Ovary (tissue), 10 donors: ENCODE measurements at places on chromosomes 6 and 20. TPM values are rescaled to one million over a fixed set of nuclear protein-coding genes. Genes with fewer than 3 reads are reported as not detected.

GRCh38 chr20:23415959-23416583 lies 5.2 kb downstream of the NAPB start:
- DNase-seq, result no peak

- DNase-seq, result peak; percentile 92
Observed at GRCh38 chr6:30752157-30752927, 8.0 kb upstream of the IER3 start.

PCK1 gene
- 2.0 TPM for total RNA-seq

- DNase-seq, result no peak
Observed at GRCh38 chr6:167548451-167548850, 223.6 kb downstream of the TTLL2 start.

TTBK1 gene
- total RNA-seq, result not detected

DNA sequence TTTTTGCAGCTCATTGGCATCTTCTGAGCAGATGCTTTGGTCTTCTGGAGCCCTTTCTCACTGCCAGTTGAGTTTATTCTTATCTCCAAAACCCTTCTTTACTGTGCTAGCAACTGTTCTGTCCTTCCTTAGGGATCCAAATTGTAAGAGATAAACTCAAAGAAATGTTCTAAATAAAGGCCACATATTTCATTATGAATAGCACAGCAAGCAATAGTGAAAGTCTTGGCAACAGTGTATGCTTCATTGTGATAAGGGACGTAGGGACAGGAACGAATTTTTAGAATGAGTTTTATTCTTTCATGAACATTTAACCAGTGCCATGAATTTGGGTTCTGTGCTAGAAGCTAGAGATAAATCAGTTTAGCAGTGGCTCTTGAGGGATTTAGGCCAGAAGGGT lies 61.1 kb downstream of the LRRC1 start:
- no peak for DNase-seq

FHL5 gene
- 3.0 TPM for total RNA-seq

SLC35D3 gene
- total RNA-seq, result not detected

ZSCAN16 gene
- 3.7 TPM for total RNA-seq

RWDD1 gene
- 48.8 TPM for total RNA-seq

DNA sequence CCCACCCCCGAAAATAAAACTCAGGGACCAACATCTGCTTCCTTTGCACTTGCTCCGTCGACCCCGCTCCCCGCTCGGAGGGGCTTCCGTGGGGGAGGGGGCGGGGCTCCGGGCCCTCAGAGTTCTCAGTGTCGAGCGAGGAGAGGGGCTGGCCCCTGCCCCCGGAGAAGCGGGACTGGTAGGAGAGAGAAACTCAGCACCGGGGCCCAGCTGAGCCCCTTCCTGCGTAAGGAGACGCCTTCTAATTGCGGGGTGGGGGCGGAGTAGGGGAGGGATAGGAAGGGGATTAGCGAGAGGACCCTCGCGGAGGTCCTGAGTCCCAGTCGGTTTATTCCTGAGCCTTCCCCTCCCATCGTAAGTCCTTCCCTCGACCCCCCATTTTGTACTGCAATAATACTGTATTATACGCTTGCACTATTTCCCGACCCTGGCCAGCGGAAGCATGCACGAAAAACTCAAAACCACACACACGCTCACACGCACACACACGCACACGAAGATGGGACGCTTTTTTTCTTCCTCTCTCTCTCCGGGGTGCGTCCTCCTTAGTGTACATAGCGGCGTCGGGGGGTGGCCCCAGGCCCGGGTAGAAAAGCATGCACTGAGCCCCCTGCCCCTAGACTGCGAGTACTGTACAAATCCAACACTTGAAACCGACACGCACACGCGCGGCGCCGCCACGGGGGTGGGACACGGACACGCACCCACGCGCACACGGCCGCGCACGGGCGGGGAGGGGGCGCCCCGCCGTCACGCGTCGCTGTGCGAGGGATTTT lies 22.1 kb upstream of the SLC22A7 start:
- no peak for DNase-seq

DNA sequence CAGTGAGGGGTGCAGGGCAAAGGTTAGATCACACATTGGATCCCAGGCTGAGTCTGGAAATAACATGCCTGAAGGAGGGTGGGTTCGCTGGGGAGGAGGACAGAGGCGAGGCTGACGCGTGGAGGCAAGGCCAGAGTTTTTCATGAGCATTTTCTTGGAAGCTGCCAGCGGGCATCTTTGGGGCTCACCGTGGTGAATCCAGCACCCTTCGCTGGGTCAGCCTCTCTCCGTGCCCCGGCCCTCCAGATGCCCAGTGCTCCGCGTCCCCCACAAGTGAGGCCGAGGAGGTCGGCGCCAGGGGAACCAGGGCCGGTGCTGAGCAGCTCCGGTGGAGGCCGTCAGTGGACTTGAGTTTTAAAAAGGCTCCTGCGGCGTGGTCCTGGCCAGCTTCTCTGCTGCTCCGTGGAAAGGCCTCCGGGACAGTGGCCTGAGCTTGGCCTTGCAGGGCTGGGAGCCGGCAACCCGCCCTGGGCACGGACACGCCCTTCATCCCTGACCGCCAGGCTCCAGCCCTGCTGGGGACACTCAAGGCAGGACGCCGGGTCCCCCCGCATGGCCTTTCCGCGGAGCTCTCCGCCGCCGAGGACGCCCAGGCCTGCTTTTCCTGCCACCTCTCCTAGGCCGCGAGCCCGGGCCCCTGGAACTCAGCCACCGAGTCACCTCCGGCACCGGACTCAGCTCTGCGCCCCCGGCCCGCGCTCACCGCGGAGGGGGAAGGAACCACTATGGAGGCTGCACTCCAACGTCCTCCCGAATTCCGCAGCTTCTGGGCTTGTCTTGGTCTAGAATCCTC lies 114.3 kb downstream of the THBS2 start:
- no peak for DNase-seq

DNA sequence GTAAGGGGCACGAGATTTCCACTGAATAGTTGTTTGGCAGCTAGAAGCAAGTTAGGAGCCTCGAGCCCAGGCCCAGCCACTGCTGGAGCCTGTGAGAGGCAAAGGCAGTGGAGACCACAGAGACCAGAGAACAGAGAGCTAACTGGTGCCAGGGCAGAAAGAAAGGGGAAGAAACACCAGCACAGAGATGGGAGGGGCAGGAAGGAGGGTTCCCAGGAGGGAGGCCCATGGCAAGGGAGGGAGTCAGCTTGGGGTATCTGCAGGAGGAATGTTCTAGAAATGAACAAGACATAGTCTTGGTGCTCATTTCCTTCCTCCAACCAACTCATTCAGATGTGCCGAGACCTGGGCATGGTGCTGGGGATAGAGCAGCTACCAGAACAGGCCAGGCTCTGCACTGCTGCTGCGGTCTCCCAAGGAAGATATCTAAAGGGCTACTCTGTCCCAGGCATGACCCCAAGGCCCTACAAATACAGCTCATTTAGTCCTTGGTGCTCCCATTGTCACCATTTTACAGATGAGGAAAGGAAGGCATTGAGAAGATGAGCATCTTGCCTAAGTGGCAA lies 10.7 kb downstream of the ANGPT4 start:
- DNase-seq, result no peak
